K562 (cell line): ENCODE measurements at places on chromosomes 1 and 21.

DNA sequence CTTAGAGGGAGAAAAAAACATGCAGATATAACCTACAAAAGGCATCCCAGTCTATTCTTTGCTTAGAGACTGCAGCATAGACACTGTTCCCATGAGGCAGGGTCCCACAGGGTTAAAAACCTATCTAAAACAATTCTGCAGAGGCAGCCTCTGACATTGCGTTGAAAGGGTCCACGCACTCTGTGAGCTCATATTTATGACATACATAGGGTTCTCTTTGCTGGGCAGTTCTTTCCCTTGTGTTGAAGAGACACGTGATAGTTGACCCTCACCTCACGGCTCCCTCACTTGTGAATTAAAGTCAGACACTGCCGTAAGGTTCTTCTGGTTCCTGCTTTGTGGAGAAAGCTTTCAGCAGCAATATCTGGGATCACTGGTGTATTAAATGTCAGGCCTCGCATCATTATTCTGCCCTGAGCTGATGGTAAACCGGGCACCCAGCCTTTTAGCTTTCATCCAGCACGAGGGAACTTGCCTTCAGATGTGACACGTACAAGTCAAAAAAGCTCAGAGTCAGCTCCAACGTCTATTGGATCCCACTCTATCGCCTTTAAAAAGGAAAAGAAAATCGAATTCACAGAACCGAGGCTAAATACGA is 52.8 kb upstream of the HNRNPU start:
- no peak for DNase-seq

DNA sequence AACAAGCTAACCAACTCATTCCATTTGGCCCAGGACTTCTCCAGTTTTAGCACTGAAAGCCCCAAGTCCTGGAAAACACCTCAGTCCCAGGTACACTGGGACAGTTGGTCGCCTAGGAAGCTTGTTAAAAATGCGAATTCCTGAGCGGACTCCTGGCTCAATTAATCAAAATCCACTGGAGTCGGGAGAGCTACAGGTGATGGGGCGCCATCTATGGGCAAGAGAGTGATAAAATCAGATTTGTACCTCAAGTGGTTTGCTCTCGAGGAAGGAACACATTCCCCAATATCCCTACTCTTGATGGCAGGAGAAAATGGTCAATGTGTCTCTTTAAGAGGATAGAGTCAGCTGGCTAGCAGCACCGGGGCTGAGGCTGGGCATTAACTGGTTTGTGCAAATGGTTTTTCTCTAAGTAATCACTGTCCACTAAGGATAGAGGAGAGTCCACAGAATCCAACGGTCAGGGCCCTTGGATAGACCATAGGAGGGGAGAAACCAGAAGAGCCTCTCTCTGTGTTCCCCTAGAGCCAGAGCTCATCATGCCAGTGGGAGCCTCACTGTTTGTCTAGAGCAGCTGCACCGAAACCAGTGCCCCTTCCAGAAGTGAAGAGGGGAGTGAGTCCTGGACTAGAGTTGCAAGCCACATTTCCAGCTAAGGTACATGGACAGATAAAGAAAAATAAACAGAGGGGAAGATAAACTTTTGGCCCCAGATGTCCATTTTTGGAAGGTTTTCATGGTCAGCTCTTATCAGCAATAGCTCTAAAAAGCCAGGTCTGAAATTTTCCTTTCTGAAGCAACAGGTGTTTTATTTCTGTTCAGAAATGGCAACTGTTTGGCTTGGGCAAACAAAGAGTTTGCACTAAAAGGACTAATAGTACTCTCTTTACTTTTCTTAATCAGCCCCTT is 148.5 kb downstream of the TENT5C start:
- DNase-seq, result peak; percentile 82

GRCh38 chr1:101131239-101131843 is 105.5 kb upstream of the S1PR1 start:
- DNase-seq, result no peak

DNA sequence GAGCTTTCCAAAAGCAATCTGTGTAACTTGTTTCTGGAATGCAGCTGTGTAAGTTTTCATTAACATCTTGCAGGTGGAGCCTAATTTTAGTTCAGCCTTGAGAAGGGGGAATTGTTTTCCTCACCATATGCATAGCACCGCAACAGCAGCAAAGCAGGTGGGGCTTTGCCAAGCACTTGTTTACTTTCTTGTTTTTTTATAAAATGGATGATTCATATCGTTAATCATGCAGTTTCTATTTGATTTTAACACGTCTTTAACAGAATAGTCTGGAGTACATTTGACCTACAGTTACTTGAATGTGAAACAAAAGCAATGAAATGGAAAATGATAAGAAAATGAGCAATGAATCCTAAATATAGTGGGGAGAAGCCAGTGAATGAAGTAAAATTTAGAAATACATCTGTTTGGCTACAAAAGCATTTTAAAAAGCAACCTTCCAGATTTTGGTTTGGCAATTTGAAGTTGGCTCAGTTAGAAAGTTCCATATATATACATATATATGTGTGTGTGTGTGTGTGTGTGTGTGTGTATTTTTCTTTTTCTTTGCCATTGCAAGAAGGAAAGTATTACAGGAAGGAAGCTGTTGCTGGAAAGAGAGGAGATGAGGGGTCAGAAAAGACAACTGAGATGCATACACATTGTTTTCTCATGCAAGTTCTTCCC is 119.0 kb upstream of the ADGRL2 start:
- DNase-seq, result no peak

GRCh38 chr21:25963181-25963580 is 207.4 kb downstream of the APP start:
- DNase-seq, result no peak

GRCh38 chr1:52533713-52534112 is 19.2 kb downstream of the TUT4 start:
- no peak for DNase-seq

DNA sequence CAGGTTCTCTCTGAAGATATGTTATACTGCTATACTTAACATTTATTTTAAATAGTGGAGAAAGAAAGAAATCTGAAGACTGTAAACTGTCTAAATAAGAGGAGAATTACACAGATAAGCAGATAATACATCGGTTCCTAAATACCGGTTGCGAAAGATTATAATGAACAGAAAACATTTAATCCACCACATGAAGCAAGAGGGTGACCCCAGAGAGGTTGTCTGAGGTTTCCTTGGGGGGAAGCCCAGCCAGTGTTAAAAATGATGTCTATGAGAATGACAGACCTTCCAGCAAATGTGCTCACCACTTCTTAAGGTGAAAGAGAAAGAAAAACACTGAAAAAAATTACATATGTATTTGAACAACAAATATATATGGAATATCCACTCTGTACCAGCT is 356.4 kb upstream of the KAZN start:
- DNase-seq, result no peak

DNA sequence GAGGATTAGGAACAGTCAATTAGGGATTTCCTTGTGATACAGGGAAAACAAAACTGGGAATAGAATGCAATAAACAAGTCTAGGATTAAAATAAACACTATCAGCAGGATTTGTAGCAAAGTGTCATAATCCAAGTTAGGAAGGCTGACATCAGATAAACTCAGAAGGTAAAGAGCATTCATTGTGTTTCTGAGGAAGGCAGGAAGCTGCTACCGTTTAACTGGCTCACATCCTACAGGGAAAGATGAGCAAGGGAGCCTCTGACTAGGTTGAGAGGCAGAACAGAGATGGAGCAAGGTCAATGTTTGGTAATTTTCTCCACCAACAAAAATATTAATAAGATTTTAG is 124.7 kb downstream of the POU2F1 start:
- no peak for DNase-seq

GRCh38 chr1:42913426-42914091 is 45.1 kb downstream of the SLC2A1 start:
- peak; percentile 86 for DNase-seq

- DNase-seq, result peak; percentile 69
These were observed 13.2 kb upstream of the HMGCL start for GRCh38 chr1:23838401-23838866.

GRCh38 chr21:35401476-35401875 is 352.4 kb upstream of the RUNX1 start:
- DNase-seq, result no peak

DNA sequence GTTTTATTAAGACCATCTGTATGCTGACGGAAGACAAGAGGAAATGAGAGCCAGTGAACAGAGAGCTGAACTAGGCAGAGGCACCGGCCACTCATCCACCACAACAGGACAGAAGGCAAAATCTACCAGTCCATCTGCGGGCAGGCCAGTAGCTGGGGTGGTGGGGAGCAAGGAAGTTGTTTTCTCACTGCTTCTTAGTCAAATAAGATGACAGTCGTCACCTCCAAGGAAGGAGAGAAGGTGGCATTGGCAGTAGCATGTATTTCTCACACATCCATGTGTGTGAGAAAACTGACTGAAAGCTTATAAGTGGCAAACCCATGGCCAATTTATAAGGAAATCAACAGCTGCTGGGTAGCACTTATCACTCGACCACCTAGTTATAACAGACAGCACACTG is 8.2 kb downstream of the TTC13 start:
- DNase-seq, result no peak

DNA sequence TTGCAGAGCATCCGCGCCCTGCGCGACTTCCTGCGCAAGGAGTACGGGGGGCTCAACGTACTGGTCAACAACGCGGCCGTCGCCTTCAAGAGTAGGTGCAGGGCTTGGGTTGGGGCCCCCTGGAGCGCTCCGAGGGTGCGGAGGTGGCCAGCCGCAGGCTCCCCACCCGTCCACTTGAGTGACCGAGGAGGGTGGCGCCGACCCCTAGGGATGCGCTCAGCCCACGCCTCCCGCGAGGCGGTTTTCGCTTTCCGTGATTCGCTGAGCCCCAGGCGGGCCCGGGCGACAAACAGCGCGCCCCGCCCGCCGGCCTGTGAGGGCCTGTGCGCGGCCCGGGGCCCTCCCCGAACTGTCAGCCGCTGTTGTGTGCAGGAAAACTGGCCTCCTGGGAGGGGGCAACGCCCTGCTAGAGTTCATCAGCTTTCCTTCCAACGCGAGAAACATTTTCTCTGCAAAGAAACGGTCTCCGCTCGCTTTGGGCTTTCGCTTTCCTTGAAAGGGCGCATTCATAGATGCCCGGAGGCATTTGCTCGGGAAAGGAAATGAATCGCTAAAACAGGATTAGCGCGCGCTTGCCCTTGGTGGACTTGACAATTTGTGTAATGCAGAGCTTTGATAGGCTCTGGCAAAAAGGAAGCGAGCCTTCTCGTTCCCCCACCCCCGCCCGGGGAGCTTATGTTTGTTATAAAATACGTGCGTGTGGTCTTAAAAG is 668 bp downstream of the CBR3 start:
- no peak for DNase-seq

GRCh38 chr1:89454845-89455521 is 69.6 kb upstream of the LRRC8B start:
- DNase-seq, result peak; percentile 46

DNA sequence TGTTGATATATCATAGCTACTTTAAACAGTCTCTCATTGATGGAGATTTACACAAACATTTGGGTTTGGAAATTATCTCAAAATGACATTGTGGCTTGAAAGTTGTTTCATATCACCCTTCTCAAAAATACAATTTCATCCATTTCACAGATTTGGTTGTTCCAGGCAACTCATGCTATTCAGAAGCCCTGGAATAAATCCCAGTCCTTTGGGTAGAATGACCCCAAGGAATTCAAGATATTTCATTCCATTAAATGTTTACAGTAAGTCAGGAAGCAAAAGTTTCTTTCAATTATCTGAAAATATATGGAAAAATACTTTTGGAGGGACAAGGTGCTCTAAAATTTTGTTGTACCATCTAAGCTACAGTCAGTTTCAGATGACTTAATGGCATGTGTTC is 27.1 kb downstream of the MPZL1 start:
- no peak for DNase-seq

DNA sequence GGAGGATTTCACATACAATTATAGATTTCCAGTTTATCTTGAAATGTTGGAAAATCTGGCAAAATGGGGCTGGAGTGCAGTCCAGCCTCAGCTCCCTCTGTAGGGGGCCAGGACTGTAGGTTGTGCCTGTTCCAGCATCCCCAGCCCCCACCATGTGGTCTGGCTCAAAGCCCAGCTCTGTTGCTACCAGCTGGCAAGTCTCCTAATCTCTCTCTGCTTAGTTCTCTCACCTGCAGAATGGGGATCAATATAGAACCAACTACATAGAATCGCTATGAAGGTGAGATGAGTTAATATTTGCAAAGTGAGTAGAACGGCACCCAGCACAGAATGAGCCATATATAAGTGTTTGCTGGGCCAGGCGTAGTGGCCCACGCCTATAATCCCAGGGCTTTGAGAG is 50.0 kb upstream of the TARDBP start:
- no peak for DNase-seq

DNA sequence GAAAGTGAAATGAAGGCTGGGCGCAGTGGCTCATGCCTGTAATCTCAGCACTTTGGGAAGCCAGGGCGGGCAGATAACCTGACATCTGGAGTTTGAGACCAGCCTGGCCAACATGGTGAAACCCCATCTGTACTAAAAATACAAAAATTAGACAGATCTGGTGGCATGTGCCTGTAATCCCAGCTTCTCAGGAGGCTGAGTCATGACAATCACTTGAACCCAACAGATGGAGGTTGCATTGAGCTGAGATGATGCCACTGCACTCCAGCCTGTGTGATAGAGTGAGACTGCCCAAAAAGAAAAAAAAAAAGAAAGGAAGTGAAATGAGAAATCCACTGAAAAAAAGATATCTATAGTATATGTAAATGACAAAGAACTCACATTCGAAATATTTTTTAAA is 439.9 kb downstream of the DISC1 start:
- DNase-seq, result no peak

DNA sequence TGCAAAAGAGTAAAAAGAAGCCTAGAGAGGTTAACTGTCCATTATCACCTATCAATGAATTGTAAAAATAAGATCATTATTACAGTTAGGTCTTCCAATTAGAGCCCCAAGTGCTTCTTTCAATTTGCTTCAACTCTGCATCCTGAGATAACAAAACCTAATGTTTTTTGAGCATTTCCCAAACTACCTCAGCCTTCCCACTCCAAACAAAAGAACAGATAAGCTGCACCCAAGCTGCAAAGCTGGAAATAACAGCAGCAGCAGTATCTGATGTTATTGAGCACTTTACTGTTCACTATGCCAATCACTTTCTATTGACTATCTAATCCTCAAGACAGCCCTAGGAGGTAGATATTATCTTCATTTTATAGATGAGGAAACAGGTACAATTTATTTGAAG is 97.1 kb upstream of the SLFNL1 start:
- DNase-seq, result no peak

- no peak for DNase-seq
These were observed 15.3 kb upstream of the ZNF644 start for GRCh38 chr1:91036894-91037829.

GRCh38 chr1:206468571-206468970 is 1.7 kb upstream of the IKBKE start:
- DNase-seq, result no peak

DNA sequence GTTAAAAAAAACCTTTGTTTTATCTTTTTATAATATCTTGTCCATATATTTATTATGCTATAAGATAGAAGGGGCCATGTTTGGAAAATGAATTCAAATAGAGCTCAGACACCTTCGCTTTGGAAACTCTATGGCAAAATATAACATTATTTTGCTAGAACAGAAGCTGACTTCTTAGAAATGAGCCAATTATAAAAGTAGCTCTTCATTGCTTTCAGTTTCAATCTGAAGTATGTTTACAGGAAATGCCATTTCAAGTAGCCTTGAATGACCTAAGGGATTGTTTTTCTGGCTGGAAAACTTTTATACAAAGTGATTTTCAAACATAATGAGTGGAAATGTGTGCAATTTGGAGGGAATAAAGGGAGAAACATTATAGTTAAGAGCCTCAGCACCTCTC is 37.8 kb upstream of the GBP5 start:
- DNase-seq, result no peak

- no peak for DNase-seq
These were observed 67.6 kb upstream of the SPAG17 start for GRCh38 chr1:118252624-118253023.
